ENCODE measurements at places on chromosomes 1 and 21.

- DNase-seq, result no peak
Observed at GRCh38 chr1:180918519-180918918, 5.8 kb downstream of the KIAA1614 start.

DNA sequence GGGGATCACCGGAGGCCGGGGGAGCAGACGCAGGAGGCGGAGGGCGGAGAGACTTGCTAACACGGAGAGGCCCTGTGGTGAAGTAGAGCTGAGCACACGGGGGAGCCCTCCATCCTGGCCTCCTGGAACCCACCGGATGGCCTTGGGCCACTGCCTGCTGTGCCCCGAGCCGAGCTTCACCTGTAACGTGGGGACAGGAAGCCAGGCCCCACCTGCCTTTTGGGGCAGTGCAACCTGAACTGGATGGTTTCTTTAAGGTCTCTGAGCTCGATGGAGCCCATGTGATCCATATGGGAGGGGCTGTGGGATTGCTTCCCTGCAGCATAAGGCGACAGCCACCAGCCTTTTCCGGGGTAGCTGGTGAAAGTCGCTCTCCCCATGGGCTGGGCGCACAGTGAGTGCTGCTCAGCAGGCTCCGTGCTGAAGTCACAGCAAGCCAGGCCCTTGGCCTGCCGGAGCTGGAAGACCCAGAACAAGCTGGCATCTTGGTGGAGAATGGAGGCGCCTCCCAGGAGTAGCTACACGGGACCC is 35.8 kb downstream of the TFF3 start:
- no peak for DNase-seq

- DNase-seq, result no peak
Observed at GRCh38 chr1:193318347-193318746, 131.9 kb upstream of the B3GALT2 start.

- peak; percentile 64 for DNase-seq
Observed at GRCh38 chr21:32257962-32258785, 20.7 kb downstream of the MIS18A start.

DNA sequence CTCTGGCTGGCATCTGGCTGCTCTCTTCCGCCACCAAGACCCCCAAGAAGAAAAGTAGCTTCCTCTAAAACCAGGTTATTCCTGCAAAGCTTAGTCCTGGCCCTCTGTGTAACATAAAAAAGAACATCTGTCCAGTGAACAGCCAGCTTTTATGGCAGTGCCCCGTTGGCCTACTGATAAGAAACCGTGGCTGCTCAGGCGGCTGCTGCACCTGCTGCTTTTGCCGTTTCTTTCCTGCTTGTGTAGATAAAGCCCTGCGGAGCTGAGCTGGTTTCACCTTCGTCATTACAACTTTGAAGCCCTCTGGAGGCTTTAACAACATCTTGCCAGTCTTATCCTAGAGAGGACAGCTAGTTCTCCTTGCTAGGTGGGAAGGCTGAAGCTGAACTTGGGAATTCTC is 20.5 kb downstream of the ELAPOR1 start:
- no peak for DNase-seq

- DNase-seq, result no peak
Observed at GRCh38 chr21:38658511-38658910, 147.2 kb upstream of the ETS2 start.

Measured in MG63 (cell line).